ENCODE measurements at places on chromosomes 2 and 18. TPM values are rescaled to one million over a fixed set of nuclear protein-coding genes. Genes with fewer than 3 reads are reported as not detected.

- H3K4me3 ChIP-seq = no peak overlapping the region
- no peaks in the 10 kb centered on the region for H3K4me1 ChIP-seq
- H3K36me3 ChIP-seq = no peaks in the 10 kb centered on the region
- no peak overlapping the region for H3K27ac ChIP-seq
Measured at GRCh38 chr2:144642856-144643255, 122.9 kb upstream of the ZEB2 start.

DNA sequence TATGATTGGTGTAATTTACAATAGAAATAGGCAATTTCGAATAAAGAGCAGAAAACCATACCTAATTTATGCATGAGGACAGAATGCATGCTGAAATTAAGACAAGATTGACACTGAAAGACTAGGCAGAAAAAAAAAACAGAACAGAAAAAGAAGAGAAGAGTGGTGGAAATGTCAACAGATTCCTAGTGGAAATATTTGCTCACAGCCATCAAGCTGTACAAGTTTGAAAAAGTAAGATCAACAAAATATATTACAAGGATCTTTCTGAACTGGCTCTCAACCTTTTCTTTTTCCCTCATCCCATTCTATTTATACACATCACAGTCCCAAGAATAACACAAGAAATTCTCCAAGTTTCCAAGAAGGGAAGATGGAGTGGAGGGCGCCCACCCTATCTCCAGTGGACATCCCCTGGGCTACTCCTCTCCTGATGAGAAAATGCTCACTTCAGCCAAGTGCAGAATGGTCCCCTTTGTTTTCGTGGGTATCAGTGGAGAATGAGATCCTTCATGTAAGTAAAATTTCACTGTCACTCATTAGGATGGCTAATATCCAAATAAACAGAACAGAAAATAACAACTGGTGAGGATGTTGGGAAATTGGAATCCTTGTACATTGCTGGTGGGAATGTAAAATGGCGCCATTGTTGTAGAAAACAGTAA lies 51.0 kb upstream of the ZNF532 start:
- H3K27ac ChIP-seq = no peak overlapping the region
- no peaks in the 10 kb centered on the region for H3K27me3 ChIP-seq
- no peak overlapping the region for H3K4me3 ChIP-seq
- no peaks in the 10 kb centered on the region for H3K36me3 ChIP-seq

GRCh38 chr18:9328776-9329175 lies 5.8 kb upstream of the TWSG1 start:
- no peak overlapping the region for H3K4me3 ChIP-seq
- no peaks in the 10 kb centered on the region for H3K36me3 ChIP-seq
- H3K4me1 ChIP-seq = peaks cover 5% of the 10 kb centered on the region

The GKN1 gene
- total RNA-seq = not detected

GRCh38 chr2:156702541-156702940 lies 266.4 kb downstream of the GPD2 start:
- peaks cover 13% of the 10 kb centered on the region for H3K4me1 ChIP-seq
- H3K27ac ChIP-seq = no peak overlapping the region
- DNase-seq = no peak
- H3K36me3 ChIP-seq = no peaks in the 10 kb centered on the region

GRCh38 chr18:43625582-43625981 lies 348.3 kb upstream of the SYT4 start:
- H3K4me3 ChIP-seq = no peak overlapping the region
- no peaks in the 10 kb centered on the region for H3K4me1 ChIP-seq
- H3K27me3 ChIP-seq = no peaks in the 10 kb centered on the region
- no peaks in the 10 kb centered on the region for H3K36me3 ChIP-seq

DNA sequence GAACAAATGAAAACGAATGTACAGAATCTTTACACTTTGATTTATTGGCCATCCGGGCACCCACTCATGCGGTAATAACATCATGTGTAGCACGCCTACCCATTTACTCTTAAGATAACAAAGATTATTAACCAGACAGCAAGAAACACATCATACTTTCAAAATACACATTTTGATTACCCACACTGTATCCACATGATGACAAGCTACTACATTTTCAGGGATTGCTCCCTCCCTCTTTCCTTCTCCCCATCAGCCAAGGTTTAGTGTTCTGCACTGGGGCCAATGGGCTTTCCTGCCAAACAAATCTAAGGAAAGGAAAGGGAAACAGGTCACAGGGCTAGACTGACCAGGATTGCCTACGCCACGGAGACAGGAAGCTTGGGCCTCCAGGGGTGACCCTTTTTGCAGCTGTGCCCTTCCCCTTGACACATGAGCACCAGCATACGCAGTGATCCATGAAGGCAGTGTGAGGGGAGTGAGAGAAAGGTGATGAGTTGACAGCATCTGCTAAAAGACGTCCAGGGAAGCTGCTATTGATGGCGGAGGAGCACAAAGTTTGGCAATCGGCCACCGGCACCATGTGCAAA lies 76.5 kb downstream of the ZNF521 start:
- no peaks in the 10 kb centered on the region for H3K27me3 ChIP-seq
- no peak overlapping the region for H3K27ac ChIP-seq
- DNase-seq = no peak
- no peaks in the 10 kb centered on the region for H3K36me3 ChIP-seq
- no peak overlapping the region for H3K4me3 ChIP-seq

DNA sequence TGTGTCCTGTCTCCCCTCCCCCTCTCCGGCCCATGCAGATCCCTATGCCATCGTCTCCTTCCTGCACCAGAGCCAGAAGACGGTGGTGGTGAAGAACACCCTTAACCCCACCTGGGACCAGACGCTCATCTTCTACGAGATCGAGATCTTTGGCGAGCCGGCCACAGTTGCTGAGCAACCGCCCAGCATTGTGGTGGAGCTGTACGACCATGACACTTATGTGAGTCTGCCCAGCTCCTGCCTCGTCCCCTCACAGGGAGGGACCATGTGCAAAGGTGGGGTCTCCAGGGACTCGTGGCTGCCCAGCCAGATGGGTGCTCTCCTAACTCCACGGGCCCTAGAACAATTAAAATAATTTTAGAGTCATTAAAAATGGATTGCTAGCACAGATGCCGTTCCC lies 145.2 kb downstream of the DYSF start:
- no peak overlapping the region for H3K4me3 ChIP-seq
- H3K4me1 ChIP-seq = peaks cover 11% of the 10 kb centered on the region
- peaks cover 40% of the 10 kb centered on the region for H3K36me3 ChIP-seq
- H3K27ac ChIP-seq = no peak overlapping the region

The SLC40A1 gene
- 40.3 TPM for total RNA-seq

DNA sequence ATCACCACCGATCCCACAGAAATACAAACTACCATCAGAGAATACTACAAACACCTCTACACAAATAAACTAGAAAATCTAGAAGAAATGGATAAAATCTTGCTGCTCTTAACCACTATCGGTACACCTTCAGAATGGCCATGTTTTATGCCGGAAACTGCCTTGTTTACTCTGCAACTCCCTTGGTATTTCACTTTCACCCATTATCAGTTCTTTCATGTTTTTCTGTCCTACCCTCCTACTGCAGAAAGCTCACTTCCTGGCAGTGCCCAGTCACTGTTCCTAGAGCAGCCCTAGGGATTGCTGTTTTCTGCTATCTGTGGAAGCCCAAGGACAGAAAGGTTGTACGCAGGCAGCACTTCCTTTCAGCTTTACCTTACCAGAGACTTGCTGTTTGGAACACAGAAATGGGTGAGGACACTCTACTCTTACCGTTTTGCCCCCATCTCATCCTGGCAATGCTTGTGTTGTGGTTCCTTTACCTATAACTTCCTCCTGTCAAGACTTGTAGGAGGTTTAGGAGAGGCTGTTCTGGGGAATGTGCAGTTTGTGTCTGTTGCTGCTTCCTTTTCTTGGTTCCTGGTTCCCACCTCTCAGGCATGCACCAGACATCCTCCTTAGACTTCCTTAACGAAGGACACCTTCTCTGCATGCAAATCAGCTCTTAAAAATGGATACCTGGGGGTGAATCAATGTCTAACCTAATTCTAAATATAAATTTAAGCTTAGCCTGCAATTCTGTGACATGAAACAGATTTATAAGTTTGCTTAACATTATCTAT lies 394.4 kb downstream of the SPAG16 start:
- H3K27ac ChIP-seq = no peak overlapping the region
- H3K4me3 ChIP-seq = no peak overlapping the region
- H3K27me3 ChIP-seq = no peaks in the 10 kb centered on the region
- no peak for DNase-seq
- no peaks in the 10 kb centered on the region for H3K36me3 ChIP-seq
- H3K4me1 ChIP-seq = no peaks in the 10 kb centered on the region

The DSG2 gene
- total RNA-seq = 1.2 TPM

GRCh38 chr2:161045726-161046125 lies 114.5 kb upstream of the TANK start:
- H3K36me3 ChIP-seq = no peaks in the 10 kb centered on the region
- no peak overlapping the region for H3K27ac ChIP-seq
- H3K4me3 ChIP-seq = no peak overlapping the region

The BOLL gene
- total RNA-seq = not detected

GRCh38 chr2:32229635-32230034 lies 35.1 kb downstream of the NLRC4 start:
- no peaks in the 10 kb centered on the region for H3K4me1 ChIP-seq
- H3K4me3 ChIP-seq = no peak overlapping the region
- DNase-seq = no peak
- peaks cover 20% of the 10 kb centered on the region for H3K36me3 ChIP-seq
- no peaks in the 10 kb centered on the region for H3K27me3 ChIP-seq

DNA sequence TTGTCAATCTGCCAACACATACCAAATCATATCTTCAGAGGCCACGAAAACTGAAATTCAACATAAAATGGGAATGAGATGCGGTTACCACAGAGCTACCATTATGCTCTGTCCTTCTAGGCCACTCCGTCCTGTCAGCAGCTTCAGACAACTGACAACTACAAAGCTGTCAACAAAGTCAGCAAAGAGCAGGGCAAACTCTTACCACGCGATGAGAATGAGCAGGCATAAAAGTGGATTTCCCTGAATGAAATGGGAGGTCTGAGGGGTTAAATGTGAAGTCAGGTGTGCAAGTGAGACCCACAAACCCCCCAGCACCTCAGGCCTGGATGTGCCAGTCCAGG lies 130.1 kb downstream of the LNPK start:
- H3K4me3 ChIP-seq = no peak overlapping the region
- no peak for DNase-seq
- peaks cover 9% of the 10 kb centered on the region for H3K4me1 ChIP-seq

The EFR3B gene
- 1.2 TPM for total RNA-seq

DNA sequence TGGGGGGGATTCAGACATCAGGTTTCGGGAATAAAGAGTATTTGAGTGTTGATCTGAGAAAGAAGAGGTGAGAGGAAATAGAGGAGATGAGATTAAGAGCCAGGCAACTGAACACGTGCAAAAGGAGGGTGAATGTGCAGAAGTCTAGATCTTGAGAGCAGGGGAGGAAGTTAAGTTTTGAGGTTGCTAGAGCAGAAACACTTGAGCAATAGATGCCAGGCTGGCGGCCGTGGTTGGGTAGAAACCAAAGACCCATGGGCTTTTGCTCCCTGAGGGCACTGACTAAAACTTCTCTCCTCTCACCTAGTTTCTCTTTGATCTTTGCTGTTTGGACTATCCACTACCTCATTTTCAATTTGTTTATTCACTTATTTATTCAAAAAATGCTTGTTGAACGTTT lies 116.0 kb downstream of the CDC42EP3 start:
- H3K4me3 ChIP-seq = no peak overlapping the region
- DNase-seq = no peak
- H3K27ac ChIP-seq = no peak overlapping the region
- peaks cover 11% of the 10 kb centered on the region for H3K4me1 ChIP-seq
- no peaks in the 10 kb centered on the region for H3K27me3 ChIP-seq

- DNase-seq = no peak
- peaks cover 76% of the 10 kb centered on the region for H3K36me3 ChIP-seq
- peaks cover 6% of the 10 kb centered on the region for H3K4me1 ChIP-seq
Measured at GRCh38 chr2:28801726-28802125, 8.9 kb upstream of the SPDYA start.

- no peak overlapping the region for H3K4me3 ChIP-seq
- no peaks in the 10 kb centered on the region for H3K4me1 ChIP-seq
- H3K27me3 ChIP-seq = no peaks in the 10 kb centered on the region
- no peaks in the 10 kb centered on the region for H3K36me3 ChIP-seq
Measured at GRCh38 chr2:158095912-158096311, 5.8 kb upstream of the UPP2 start.

DNA sequence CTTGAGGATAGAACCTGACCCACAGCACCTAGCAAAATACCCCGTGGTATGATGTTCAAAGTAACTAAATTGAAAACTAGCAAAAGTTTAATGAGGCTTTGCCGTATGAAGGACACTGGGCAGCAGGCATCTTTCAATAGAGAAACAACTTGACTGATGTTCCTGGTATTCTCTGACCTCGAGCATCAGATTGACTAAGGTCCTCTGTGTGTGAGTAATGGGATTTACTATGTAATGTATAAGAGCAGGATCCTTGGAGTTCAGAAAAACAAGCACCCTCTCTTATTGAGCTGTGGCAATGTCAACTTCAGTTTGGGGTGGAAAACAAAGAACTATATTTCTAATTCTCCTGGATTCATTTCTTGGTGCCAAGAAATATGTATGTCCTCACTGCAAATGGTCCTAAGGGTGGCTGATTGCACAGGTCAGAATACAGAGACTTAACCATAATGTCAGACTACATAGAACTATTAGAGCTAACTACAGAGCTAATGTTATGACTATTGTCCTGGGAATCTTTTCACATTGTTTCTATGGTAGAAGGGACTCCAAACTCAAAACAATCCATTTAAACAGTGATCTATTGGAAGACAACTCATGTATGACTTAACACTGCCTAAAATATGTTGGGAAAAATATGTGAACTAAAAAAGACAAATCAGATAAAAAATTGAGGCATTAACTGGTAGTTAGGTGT lies 4.4 kb downstream of the TNFAIP6 start:
- H3K4me1 ChIP-seq = no peaks in the 10 kb centered on the region
- no peak overlapping the region for H3K27ac ChIP-seq
- H3K4me3 ChIP-seq = no peak overlapping the region

DNA sequence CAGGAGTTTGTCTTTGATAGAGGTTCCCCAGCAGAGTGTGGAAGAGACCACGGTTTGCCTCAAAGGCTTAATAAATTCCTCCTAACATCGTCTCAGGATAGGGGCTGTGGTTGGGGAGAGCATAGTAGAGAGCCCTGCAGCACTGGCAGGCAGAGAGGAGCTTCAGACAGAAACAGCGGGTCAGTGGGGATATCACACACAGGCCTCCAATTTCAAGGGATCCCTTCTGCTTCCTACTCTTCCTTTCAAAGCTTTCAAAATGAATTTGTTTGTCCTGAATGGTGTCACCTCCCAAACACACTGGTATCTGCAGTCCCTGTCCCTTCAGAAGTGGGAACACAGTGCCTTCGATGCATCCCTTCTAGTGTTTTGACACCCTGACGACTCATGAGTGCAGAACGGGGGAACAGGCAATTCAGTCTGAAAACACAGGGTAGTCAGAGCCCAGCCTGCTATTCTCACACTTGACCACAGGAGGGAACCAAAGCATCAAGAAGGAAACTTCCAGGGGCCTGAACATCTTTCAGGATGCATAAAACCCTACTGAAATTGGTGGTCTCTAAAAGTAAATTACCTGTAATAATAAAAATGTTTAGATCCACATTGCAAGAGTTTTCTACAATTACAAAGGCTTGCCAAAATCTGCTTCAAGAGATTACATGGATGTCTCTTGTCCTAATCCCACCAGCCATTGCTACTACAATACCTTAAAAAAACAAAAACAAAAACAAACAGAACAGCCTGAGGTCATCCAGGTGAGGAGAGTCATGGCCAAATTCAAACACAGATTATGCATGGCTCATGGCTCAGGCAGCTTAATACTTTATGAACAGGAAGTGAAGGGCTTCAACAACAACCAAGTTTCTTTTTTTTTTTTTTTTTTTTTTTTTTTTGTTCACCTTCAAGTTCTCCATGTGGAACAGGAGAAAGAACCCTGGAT lies 49.8 kb downstream of the SLC14A2 start:
- H3K36me3 ChIP-seq = no peaks in the 10 kb centered on the region
- no peak overlapping the region for H3K27ac ChIP-seq
- H3K27me3 ChIP-seq = no peaks in the 10 kb centered on the region
- no peak for DNase-seq
- no peak overlapping the region for H3K4me3 ChIP-seq

The SERPINB2 gene
- total RNA-seq = 24.5 TPM

Data from esophagus muscularis mucosa (tissue), 4 donors.